NCI-H2227 treated with DMSO at 0.1 percent for 48 hours (cell line): ENCODE measurements at places on chromosomes 6 and 20.

DNA sequence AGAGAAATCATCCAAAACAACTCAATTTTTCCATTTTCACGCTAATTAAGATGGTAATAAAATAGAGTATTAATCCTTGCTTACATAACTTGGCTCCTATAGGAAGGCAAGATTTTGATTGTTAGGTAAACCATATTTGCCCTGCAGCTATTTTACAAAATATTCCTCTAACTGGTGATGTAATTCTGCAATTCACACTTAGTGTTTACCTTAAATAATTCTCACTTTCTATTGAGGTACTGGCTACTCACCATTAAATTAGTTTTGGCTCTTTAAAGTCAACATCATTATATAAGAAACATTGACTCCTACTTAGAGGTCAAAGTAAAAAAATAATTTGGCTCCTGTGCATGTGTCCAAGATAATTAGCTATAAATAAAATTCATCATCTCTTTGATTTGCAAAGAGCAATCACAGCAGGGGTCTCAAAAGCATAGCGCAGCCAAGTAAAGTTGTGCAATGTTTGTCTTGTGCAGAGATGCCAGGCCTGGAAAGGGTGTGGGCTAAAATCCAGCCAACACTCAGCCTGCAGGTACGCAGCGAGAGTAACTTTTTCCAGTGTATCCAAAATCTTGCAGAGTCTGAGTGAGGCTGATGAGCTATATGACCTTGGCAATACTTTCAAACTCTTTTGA, 501.2 kb downstream of the MMUT start:
- no peak for DNase-seq

DNA sequence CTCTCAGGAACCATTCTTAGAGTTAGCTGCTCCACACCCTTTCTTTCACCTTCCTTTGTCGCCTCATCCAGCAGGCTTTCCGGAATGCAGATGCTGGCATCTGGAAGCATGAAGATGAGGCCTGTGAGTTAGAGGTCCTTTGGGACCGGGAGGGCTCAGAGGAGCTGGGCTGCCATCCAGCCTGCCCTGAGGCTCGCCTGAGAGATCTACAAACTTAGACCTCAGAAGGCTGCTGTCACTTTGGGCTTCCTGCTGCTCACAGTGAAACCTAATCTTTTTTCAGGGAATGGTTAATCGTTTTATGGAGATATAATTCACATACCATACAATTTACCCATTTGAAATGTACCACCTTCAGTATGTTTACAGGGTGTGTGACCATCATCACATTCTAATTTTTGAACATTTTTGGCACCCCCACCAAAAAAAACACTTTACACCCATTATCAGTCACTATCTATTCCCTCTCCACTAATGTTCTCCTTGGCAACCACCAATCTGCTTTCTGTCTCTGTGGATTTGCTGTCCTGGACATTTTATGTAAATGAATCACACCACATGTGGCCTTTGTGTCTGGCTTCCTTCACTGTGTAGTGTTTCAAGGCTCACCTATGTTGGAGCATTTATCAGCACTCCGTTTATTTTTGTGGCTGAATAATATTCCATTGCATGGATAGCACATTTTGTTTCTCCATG, 20.0 kb upstream of the MPC1 start:
- no peak for DNase-seq

DNA sequence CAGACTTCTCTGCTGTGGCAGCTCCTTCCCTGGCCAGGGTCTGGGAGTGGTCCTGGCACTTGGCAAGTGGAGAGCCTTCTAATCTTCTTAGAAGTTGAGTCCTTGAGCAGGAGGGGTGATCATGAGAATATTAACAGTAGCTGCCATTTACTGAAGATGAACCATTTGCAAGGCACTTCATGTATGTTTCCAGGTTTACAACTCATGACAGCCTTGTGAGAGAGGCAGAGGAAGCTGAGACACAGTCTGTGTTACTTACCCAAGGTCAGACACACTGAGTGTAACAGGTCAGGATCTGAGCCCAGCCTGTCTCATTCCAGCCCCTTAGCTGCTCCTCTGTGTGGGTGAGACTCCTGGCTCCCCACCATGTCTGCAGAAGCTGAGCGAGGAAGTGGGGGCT, 45.5 kb upstream of the SRF start:
- no peak for DNase-seq

DNA sequence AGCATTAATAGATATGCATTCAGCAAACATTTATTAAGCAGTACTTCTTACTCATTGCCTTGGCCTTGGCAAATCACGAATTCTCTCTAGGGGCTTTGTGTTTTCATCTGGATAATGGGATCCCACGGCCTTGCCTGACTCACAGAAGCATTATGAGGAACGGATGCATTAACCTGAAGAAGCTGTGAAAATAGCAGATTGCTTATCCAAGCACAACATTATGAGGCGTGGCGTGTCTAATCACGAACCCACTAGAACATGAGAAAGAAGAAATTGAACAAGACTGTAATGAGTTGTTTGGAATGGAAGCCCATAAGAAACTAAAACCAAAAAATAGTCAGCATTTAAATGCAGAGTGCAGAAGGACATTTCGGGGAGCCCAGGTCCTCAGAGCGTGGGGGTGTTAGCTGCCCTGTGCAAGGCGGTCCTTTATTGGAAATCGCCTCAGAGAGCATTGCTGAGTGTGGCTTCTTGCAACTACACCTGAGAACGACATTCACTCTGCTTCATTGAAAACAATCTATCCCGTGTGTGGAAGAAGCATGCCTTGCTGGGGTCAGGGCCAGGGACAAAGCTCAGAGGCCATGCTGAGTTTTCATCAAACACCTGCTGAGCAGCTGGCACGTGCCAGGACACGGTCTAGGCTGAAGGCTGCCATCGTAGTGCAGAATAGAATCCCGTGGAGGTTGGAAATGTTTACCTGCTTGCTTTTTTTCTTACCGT, 179.9 kb downstream of the ZDHHC14 start:
- DNase-seq: no peak

GRCh38 chr6:113994934-113995342, 24.0 kb upstream of the HDAC2 start:
- peak; percentile 57 for DNase-seq

DNA sequence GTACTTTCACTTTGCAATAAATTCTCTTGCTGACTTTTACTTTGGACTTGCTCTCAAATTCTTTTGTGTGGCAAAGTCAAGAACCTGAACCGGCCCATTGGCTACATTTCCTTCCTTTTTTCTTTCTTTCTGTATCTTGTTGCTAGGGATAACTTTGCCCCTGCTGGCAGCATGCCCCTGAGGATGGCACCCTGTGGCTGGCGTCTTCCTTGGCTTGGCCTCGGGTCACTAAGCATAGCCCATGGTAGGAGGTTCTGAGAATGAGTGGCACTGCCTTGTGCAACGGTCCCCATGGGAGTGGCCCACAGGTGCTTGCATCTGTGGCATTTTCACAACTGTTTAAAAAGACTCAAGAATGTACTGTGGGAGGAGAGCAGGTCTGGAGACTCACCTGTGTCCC, 14.0 kb upstream of the HLA-F start:
- DNase-seq: no peak

- DNase-seq: no peak
Measured at GRCh38 chr6:72683797-72684196, 61.9 kb downstream of the KCNQ5 start.

DNA sequence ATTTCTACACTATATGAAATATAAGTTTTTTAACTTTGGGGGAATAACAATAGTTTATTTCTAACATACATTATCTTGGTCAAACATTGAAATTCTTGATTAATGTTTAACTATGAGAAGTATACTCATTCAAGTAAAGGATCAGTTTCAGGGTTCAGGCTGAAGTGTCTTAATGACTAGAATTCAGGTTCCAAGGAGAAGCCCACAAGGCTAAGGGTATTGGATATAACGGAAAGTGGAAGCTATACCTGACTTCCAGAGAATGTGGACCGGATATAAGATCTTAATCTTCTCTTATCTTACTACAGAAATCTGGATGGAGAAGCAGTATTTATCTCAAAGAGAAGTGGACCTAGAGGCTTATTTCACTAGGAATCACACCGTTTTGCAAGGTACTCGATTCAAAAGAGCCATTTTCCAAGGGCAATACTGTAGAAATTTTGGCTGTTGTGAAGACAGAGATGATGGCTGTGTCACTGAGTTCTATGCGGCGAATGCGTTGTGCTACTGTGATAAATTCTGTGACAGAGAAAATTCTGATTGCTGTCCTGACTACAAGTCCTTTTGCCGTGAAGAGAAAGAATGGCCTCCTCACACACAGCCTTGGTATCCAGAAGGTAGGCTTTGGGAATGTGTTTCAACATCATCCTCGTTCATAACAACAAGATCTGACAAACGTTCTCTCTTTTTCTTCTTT, at the start of gene TINAG:
TINAG (plus strand) TSS at position 153 of the 697 bp plus-strand sequence; CDS start at position 263, 110 bp downstream.
- DNase-seq: no peak

DNA sequence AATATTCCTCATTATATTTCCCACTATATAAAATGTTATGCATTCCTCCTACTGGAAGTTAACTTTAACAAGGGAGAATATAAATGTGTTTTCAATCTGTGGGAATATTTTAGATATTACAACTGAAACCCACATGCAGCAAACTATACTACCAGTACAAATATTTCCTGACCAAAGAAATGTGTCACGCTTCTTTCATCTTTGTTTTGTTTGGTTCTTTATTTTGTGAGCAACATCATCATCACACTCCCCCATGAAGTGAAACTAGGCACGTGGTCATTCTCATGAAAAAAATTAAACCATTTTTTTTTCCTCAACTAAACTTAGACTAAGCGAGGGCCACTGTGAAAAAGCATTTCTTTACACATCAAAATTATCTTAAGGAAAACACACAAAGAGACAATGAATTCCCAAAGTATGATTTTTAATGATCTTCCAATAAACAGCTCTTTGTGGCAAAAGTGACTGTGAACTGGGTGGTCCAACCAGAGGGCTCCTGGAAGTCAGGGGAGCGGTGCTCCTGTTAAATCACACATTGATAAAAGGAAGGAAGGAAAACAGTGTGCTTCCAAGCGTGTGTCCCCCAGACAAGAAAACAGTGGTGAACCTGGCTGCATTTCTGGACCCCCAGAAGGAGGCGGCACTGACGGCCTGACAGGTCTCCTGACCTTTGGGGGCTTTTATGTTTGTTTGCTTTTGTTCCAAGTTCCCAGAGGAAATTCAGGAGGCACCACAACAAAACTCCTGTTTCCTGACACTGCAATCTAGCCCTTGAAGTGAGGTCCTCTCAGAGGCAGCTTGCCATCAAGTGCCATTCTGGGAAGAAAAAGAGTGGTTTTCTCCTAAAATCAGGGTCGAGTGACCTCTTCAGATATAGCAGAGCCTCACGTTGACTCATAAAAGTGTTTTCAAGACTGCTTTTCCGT, 166.8 kb upstream of the FOXQ1 start:
- DNase-seq: no peak

DNA sequence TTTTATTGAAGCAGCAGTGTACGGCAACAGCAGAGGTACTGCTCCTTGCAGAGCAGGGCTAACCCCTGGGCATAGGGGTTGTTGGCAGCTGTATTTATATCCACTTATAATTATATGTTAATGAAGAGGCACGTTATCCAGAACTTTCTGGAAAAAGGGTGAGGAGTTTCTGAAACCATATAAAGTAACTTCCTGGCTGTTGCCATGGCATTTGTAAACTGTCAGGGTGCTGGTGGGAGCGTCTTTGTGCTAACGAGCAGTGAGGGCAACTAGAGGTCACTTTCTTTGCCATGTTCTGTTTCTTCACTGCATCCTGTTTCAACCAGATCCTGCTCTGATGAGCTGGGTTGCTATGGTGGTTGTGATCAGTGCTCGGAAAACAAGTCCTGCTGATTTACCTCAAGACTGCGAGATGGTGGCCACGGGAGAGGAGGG, 11.1 kb upstream of the ARFGEF2 start:
- no peak for DNase-seq

DNA sequence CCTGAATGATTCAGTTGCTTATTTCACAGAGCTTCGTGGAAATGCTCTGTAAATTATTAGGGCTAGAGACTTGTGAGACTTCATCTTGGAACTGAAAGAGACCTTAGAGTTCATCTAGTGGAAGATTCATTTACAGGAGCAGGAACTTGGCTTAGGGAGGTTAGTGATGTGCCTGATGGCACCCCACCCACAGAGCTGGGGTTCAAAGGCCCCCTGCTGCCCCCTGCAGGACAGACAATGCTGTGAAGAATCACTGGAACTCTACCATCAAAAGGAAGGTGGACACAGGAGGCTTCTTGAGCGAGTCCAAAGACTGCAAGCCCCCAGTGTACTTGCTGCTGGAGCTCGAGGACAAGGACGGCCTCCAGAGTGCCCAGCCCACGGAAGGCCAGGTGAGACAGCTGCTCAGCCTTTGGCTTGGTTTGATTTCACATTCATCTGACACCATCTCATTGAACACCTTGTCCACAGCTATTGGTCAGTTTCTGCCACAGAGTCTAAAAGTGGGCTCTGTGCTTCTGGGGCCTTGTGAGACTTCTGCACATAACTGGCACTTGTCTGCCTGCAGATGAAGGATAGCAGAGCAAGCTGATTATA, 25.1 kb downstream of the MYBL2 start:
- no peak for DNase-seq

DNA sequence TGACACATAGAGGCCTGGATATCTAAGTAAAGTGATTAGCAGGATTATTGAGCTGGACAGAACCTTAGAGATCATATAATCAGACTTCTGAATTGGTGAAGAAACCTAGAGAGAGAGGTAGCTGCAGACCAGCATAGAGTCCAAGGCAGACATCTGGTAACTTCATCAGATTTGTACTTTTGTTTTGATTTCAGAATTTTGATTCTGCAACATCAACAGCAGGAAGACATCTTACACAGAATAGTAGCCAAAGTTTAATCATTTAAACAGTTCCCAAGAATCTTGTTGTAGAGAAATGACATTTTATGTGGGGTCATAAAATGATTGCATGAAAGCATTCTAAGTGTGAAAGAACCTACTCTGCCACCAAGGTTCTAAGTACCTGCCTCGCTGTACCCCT, 39.4 kb downstream of the RPRD1B start:
- DNase-seq: no peak

DNA sequence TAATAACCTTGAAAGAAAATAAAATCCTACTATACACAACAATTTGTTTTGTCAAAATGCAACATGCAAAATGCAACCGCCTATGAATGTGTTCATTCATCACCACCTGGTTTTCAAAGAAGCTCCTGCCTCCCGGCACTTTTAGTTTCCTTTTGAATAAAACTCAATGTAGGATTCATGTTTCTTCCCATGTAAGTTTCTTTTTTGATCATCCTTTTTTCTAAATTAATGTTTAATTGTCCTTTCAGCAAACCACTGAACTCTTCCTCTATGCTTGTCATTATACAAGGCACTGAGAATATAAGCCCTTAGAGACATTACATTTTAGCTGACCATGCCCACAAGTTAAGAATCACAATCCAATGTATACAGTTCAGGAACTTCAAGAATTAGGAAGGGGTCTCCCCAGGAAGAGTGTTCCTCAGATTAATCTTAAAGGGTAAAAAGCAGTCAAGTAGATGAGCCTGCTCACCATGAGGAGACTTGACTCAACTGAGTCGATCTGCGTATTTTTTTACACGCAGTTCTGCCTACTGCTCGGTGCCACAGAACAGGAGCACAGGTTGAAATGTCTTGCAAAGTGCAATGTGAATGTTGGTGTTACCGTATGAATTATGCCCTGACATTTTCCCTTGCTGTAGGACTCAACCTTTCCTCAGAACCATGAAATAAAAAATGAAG, 7.2 kb upstream of the THEMIS start:
- no peak for DNase-seq
